Stimulated activated CD4-positive, alpha-beta T cell treated with anti-CD3 and anti-CD28 coated beads, TNF-alpha, amount 100 ng/mL, for 4 hours (primary cell): ENCODE measurements at places on chromosomes 13 and 19.
A peak's percentile ranks its signal among the peaks of the same experiment; 100 is the strongest.

GRCh38 chr13:59176775-59177174, 987.0 kb downstream of the DIAPH3 start:
- no peak for DNase-seq

- no peak for DNase-seq
Measured at GRCh38 chr19:16834747-16835146, 5.5 kb downstream of the SIN3B start.

DNA sequence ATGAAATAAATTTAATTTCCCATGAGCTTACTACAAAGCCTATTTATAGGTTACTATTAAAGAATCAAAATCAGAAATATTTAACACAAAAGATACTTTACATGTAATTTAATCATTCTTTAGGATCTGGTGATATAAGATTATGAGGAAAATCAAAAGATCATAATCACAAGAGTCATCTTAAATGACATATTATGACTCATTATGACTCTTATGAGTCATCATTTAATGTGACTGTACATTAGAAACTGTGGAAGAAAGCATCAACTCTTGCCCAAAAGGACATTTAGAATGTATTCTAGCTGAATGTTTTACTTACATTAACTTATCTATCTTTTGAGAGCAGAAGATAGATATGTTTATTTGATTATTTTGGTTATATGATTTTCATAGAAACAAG, 458.6 kb downstream of the DCT start:
- DNase-seq, result no peak

DNA sequence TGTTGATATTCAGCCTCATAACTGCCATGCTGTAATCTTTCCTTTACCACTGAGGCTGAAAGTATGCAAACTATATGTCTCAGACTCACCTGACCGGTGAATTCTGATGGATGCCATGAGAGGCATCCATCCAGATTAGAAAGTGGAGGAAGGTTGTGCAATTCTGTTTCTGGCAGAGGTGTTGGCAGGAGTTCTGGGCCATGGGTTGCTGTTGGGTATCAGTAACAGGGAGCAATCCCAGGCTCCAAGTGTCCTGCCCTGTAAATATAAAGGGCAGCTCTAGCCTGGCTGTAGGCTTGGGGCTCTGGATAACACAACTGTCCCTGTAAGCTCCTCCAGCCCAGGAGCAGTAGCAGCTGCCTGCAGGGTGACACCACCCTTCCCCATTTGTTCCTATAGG, 77.4 kb upstream of the ABCC4 start:
- DNase-seq, result no peak

GRCh38 chr19:585551-586110, 4.0 kb upstream of the HCN2 start:
- DNase-seq, result no peak

- DNase-seq, result no peak
Measured at GRCh38 chr13:100480676-100481075, 107.9 kb downstream of the GGACT start.

DNA sequence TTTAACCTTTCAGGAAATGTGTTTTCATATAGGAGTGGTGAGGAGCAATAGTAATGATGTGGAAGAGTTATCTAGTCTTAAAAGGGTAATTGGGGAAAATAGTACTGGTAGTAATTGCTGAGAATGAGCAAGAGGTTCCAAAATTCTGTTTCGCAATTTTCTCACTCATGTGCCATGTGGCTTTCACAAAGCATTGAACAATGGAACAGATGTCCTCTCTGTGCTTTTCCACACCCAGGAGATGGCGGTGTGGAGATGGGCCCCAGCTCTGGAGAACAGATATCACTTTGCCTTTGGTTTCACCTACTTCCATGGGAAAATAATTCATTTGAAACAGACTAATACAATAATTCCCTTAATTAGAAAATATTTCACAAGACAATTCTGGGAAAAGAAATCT, 170.0 kb upstream of the SLC10A2 start:
- DNase-seq, result no peak

DNA sequence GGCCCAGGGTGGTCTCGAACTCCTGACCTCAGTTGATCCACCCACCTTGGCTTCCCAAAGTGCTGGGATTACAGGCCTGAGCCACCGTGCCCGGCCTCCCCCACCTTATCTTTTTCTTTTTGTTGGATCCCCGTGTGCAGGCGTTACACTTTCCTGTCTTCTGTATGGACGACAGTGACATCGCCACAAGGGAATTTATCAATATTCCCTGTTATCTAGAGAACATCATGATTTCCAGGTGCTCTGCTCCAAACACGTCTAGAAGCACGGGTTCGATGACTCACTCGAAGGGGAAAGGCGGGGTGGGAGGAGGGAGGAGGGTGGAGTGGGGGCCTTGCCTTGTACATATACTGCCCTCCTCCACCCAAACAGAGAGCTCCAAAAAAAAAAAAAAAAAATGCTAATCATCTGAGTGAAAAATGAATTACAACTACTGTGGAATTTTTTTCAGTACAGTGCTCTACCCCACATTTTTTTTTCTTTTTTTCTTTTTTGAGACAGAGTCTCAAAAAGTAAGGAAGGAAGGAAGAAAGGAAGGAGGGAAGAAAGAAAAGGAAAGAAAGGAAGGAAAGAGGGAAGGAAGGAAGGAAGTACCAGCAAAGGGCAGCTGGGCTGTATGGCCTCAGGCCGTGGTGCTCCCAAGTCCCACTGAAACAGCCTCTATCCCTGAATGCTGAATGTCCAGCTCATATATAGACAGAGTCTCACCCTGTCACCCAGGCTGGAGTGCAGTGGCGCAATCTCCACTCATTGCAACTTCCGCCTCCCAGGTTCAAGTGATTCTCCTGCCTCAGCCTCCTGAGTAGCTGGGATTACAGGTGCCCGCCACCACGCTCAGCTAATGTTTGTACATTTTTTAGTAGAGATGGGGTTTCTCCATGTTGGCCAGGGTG, 36.8 kb downstream of the INSR start:
- no peak for DNase-seq

DNA sequence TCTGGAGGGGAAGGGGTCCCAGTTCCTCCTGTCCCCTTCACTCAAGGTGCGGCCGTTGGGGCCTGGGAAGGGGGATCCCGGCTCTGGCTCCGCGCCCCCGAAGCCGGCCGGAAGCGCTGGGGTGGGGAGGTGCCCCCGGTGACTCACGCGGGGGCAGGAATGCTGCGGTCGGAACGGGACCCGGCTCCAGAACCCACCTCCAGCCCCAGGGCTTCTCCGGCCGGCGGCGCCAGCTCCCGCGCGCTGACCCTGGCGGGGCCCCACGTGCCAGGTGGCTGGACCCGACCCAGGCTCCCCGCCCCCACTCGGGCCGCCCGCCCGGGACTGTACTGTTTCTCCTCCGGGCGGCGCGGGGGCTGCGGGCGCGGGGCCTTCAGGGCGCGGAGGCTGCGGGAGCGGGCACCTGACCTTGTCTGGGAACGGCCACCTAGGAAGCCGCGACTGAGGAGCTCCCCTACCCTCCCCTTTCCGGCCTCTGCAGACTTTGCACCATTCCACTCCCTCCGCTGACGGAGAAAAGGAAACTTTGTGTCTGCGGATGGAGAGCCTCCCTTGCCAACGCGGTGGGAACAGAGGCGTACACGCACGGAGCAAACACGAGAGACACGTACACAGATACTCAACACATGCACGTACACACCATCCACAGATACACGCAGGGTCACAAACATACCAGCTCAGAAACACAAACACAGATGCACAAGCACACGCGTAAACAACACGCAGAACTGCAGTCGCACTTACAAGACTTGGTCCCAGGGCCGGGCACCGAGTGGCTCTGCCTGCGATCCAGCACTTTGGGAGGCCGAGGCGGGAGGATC, 7.2 kb downstream of the AXL start:
- DNase-seq, result peak; percentile 13

DNA sequence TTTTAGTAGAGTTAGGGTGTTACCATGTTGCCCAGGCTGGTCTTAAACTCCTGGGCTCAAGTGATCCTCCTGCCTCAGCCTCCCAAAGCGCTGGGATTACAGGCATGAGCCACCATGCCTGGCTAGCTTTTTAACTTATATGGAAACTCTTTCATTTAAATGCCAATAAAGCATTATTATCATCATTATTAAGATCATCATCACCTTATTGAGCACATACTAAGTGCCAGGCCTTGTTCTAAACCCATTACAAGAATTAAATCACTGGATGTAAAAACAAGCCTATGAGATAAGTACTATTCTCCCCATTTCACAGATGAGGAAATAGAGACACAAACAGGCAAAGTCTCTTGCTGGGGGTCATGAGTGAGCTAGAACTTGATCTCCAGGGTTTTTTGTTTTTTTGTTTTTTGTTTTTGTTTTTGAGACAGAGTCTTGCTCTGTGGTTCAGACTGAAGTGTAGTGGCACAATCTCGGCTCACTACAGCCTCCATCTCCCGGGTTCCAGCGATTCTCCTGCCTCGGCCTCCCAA, 1.3 kb downstream of the GMFG start:
- DNase-seq, result no peak

GRCh38 chr13:77800219-77800618, 102.7 kb downstream of the SLAIN1 start:
- DNase-seq, result no peak

DNA sequence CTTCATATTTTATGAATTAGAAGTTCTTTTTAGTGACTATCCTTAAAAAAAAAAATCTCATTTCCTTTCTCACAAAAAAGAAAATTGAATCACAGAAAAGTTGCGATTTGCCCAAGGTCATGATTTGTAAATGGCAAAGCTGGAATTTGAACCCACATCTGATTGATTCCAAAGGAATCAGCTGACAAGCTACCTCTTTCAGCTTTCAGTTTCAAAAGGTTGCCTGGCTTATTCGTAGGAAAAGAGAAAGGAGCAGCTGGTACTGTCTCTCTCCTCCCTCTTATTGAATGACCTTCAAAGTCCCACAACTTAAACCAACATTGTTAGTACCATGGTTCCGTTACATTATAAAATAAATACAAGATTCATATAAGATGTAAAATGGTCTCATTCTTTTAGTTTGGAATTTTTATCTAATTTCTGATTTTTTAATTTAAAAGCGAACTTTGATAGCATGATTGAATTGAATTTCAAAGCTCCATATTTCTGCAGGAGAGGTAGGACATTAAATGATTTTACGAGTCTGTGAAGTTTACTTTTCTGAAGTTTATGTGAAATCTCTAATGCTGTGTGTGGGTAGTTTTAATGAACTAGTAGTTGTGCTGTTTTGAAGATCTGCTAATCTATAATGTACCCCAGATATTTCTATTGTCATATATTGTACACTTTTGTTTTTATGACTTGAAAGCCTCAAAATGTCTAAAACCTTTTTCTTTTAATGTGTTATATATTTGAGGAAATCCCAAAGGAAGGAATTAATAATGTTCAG, 18.5 kb upstream of the KCTD4 start:
- DNase-seq, result no peak

- peak; percentile 50 for DNase-seq
Measured at GRCh38 chr19:3095441-3096191, 1.5 kb downstream of the GNA11 start.

- peak; percentile 51 for DNase-seq
Measured at GRCh38 chr13:46551410-46552302, 1.3 kb upstream of the LRCH1 start.

- DNase-seq, result no peak
Measured at GRCh38 chr13:101452519-101453485, at the start of gene ITGBL1. TSS of gene ITGBL1 (plus strand) at chr13:101452675. CDS start at chr13:101452834, 159 bp downstream.

- no peak for DNase-seq
Measured at GRCh38 chr13:77267362-77267761, 59.5 kb downstream of the MYCBP2 start.

DNA sequence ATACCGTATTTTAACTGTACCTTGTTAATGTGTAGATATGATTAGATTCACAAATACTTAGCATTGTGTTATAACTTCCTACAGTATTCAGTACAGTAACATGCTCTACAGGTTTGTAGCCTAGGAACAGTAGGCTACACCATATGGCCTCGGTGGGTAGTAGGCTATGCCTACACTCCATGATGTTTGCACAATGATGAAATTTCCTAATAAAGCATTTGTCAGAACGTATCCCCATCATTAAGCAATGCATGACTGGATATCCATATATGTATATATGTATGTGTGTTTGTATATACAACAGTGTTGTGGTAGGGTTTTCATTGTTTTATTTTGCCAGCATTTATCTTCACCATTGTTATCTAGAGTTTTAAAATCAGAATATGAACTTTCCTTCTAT, 119.4 kb downstream of the SLC7A1 start:
- no peak for DNase-seq

DNA sequence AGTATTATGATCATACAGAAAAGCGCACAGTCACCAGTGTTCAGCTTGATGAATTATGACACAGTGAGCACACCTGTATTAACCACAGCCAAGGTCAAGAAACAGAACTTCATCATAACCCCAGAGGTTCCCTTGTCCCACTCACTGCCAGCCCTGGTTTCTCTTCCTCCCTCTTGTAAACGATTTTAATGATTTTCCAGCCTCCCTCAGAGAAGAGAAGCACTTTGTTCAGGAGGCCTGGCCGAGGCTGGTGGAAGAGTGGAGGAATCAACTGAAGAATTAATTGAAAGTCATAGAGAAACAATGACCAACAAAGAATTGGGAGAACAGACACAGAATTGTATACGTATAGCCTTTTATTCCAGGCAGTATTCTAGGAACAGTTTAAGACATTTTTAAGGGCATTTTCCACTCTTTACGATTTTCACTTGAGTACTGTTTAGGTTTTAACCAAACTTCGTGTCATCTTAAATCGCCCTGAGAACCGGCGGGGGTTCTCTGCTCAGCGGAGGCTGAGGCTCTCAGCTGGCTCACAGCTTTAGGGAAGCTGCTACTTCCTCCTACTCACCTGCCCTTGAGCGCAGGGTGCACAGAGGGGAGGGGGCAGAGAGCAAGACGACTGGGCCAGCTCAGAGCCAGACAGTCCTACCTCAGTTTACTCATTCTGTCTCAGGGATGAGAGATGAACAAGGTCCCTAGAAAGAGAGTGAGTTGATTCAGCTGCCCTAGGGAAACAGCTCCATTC, 108.6 kb downstream of the AKAP11 start:
- no peak for DNase-seq

DNA sequence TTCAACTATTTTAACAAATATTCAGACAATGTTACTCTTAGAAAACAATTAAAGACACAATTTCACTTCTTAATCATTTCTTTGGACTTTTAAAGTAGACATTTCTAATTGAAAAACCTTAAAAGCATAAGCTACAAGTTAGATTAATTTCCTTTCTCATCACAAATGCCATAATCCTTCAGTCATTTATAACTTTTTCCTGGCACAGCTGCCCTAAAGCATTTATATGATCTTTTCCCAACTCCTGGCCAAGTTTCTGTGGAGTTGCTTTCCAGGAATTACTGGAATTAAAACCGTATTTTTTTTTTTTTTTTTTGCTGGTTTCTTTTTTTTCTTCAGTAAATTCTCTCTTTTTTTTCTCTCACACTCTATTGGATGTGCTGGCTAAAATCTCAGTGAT, 615.9 kb downstream of the TBC1D4 start:
- DNase-seq, result no peak

GRCh38 chr13:39961036-39961435, 305.6 kb downstream of the COG6 start:
- DNase-seq, result no peak

DNA sequence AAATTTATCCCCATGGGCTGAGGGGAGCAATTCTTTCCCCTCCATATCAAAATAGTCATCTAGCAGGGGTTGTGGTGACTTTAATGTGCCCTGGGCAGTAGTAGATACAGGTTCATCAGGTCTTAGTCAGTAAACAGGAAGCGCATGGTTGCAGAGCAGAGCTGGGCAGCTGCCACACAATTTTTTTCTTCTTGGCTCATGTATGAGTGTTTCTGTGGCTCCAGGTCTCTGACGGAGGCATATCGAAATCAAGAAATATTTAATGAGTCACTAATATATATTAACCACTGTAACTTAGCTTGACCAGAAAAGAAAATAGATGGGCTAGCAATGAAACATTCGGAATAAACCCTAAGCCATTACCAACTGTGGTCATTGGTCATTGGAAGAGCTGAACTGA, 68.4 kb upstream of the UBL3 start:
- DNase-seq, result no peak

GRCh38 chr13:105894697-105895096, 640.8 kb downstream of the EFNB2 start:
- no peak for DNase-seq
